Esophagus squamous epithelium (tissue), 5 donors: ENCODE measurements at places on chromosomes 16 and 17.

- DNase-seq, result no peak
Measured at GRCh38 chr16:83951544-83951943, 1.5 kb upstream of the OSGIN1 start.

DNA sequence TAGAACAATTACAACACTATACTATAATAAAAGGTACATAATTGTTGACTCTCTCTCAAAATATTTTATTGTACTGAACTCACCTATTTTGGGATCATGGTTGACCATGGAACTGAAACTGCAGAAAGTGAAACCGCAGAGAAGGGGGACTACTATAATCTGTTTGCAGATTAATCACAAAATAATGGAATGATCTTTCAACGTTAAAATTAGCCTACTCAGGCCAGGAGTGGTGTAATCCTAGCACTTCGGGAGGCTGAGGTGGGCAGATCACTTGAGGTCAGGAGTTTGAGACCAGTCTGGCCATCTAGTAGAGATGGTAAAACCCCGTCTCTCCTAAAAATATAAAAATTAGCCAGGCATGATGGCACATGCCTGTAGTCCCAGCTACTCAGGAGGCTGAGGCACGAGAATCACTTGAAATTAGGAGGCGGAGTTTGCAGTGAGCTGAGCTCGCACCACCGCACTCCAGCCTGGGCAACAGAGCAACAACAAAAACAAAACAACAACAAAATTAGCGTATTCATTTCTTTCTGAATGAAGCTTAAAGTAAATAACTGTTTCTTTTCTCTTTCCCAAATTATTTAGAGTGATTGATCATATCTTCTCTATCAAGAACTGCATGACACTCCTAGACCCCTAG, 45.6 kb downstream of the IKZF3 start:
- no peak for DNase-seq

GRCh38 chr16:72937360-72937759, 110.6 kb downstream of the ZFHX3 start:
- no peak for DNase-seq

- no peak for DNase-seq
Measured at GRCh38 chr17:59669411-59669810, 37.8 kb downstream of the PTRH2 start.

DNA sequence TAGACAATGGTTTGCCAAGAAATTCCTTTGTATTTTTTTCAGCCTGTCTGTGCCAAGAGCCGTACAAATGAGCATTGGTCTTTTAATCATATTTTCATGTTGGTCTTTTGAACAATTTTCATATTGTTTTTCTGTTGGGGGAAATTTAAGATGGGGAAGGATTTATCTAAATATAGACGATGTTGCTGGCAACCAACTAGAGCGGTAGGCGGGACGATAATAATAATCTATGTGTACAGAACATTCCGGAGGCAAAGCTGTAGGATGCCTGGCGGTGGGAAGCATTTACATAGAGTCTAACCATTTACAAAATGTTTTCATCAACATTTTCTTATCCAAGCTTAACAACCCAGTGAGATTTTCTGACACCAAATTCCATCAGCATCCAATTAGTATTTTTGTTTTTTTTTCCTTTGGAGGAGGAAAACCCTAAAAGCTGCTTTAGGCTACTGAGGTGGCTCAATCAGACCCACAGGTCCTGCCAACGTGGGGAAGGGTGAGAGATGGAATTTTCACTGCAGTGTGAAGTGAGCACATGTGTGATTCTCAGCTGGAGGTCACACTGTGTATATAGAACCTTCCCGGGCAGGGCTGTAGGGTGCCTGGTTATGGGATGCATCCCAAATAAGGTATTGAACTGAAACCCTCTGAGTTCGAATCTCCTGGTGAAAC, 11.7 kb upstream of the SEC14L1 start:
- DNase-seq, result no peak

DNA sequence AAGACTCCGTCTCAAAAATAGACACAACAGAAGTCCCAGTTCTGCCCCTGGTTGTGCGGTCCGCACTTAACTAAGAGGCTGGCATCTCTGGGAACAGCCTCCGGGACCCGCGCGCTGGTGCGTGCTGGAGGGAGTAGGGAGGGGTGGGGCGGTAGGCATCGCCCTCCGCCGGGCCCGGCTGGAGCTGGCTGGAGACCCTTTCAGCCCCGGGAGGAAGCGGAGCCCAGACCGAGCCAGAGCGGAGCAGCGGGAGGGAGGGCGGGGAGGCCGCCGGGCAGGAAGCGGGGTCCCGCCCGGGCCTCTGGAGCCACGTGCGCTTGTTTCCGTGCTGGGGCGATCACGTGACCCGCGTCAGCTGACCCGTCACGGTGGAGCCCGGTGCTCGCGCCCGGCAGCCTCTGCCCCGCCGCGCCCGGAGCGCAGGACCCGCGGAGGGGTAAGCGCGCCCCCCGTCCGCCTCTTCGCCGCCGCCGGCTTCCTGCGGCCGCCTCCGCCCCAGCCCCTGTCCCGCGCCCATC, at the start of gene WDR81:
TSS of gene WDR81 (plus strand) at position 354 of the 518 bp plus-strand sequence. CDS start 256 bp downstream, outside the sequence.
- DNase-seq, result peak; percentile 58
